ENCODE measurements at places on chromosomes 7 and 10.

DNA sequence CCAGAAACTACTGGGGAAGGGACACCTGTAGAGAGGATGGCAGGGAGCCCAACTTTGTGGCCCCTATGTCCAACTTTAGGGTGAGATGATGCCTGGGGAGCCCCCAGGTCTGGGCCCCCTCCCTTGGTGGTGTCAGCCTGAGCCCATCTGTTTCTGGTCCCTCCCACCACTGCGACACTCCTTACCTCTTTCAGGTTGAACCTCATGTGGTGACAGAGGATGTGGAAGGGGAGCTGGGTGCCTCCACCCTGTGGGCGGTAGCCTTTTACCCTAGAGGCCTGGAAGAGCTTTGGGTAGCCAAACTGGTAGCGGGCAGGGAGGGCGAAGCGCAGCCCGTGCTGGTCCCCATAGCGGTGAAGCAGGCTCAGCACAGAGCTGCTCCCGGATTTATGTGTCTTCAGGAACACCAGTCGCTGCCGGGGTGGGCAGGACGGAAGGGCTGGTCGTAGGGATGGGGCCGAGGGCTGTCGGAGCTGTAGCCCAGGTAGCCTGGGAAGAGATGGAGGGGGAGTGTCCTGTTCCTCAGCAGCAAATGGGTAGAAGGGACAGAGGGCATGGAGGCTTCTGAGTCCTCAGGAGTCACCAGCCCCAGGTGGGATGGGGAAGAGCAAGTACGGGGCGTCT lies 2.0 kb downstream of the GAL3ST4 start:
- no peak for DNase-seq

DNA sequence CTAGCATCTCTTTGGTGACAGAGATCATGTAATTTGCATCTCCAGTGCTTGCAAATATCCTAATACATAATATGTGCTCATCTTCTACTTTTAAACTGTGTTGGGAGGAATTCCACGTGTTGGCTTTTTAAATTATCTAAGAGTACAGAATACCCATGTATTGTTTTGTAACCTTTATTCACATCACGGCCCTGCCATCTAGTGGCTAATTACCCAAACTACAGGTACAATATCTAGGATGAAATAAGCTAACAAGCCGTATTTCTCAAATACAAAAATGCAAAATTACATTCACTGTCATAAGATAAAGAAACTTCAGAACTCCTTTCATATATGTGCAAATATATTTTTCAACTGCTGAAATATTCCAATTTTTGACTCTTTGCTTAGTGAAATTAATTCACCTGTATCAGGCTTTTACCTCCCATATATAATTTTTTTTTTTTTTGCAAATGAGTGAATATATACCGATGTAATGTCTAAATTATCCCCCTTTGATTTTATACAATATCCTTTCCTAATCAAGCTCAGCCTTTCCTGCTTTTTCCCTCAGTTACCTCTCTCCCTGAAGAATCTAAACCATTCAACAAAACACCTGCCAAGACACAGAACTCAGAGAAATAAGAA lies 30.3 kb upstream of the LSM8 start:
- DNase-seq: no peak

DNA sequence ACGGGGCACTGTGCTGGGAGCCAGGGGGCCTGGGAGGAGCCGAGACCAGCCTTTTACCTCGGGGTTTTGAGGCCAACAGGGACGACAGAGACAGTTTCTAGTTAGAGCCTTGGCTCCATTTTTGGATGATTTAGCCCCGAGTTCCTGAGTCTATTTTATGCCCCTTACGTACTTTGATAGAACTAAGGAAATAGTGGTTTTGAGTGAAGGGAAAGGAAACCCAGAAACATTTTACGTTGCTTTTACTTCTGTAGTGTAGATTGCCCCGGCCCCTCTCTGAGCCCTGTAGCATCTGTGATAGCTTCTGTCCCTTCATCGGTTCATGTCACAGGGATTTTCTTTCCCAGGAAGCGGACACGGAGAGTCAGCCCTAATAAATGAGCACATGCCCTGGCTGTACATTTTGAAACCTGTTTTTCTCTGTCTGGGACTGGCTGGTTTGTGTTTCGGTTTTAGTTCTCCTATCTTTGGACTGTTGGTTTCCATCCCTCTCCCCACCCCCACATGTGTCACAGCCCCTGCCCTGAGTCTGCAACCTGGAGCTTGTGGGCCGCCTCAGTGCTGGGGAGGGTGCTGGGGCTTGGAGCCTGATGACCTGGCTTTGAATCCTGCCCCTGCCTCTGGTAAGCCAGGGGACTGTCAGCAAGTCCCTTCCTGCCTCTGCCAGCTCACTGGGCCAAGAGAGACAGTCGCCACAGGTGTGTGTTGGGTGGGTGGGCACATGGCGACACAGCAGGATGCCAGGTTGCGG lies 6.9 kb upstream of the ORAI2 start:
- DNase-seq: peak; percentile 72

DNA sequence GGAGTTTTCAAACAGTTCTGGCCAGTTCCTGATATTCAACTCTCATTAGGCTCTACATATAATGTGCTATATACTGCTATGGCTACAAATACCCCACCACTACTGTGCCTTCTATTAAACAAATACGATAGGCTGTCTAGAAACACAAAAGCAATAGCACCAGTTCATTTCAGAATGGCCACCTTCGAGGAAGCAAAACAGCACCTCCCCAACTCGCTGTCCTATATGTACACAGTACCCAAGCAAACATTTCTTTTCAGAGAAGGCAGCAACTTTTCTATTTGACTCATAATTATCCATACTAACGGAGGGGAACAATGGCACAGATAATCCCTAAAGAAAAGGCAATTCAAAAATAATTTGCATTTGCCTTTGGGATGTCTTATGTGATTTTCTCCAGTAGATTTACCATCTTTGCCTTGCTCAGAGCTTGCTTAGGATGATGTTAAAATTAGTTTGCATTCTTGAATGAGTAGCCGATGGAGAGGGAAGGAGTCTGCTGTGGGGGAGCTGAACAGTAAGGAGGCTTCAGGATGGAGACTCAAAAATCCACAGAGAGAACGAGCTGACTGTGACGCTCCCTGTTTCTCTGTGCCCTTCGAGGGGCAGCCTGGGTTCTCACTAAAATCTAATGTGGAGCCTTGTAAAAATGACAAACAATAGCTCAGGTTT lies 218.7 kb downstream of the FANK1 start:
- DNase-seq: no peak

- DNase-seq: no peak
Observed at GRCh38 chr10:122664501-122664900, 35.1 kb downstream of the C10orf120 start.

- no peak for DNase-seq
Observed at GRCh38 chr7:134692344-134692705, 45.7 kb downstream of the BPGM start.

GRCh38 chr10:79221110-79222051 lies 125.9 kb upstream of the PPIF start:
- no peak for DNase-seq

DNA sequence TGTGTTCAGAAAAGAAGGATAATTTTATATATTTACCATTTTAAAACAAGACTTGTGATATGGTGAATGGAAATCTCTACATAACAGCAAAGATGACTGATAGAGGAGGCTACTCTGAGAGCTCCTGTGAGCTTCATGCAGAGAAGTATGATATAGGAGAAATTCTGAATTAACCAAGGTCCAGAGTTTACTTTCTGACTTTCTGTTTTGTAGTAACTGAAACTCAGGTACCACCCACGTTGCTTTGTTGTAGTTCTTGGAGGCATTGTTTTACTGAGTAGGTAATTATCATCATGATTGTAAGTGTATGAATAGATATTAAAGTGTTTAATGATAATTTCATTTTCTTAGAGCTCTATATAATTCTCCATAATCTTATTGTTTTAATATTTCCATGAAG lies 18.0 kb upstream of the SFR1 start:
- DNase-seq: no peak

DNA sequence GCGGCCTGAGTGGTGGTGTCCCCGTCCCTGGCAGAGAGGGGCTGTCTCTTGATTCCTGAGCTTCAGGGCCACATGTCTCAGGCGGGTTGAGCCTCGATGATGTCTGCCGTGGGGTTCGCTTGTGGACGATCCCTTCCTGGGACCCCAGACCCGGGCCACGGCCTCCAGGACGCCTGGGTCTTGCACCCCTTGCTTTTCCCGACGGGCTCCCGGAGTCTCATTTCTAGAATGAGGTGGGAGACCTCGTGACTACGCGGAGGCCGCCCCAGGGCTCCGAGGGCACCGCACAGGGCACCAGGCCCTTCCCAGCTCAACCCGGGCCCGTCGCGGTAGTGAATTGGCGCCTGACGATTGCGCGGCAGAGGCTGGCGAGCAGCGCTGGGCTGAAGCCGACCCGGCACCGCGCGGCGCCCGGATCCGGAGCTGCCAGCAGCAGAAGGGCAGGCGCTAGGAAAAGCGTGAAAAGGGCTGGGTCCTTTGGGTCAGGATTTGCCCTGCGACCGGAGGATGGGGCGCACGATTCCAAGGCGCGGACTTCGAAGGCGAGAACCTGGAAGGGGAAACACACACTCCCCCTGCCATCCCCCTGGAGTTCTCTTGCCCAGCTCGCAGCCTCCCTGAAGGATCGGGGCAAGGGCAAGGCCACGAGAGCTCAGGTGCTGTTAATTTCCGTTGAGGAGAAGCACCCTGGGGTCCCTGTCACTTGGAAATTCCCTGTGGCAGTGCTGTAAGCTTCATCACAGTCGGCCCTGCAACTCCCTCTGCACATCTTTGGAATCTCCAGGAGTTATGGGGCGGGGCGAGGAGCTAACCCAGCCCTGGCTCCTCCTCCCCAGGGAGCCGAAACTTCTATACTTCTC lies 15.5 kb downstream of the TLX1 start:
- no peak for DNase-seq

GRCh38 chr10:69801094-69801433 lies 642 bp upstream of the COL13A1 start:
- no peak for DNase-seq

GRCh38 chr7:34949361-34949760 lies 87.9 kb downstream of the DPY19L1 start:
- no peak for DNase-seq
